ENCODE measurements at places on chromosomes 3 and 15.
A peak's percentile ranks its signal among the peaks of the same experiment; 100 is the strongest.

- no peak for DNase-seq
These were observed 20.5 kb upstream of the RGMA start for GRCh38 chr15:93109336-93110102.

DNA sequence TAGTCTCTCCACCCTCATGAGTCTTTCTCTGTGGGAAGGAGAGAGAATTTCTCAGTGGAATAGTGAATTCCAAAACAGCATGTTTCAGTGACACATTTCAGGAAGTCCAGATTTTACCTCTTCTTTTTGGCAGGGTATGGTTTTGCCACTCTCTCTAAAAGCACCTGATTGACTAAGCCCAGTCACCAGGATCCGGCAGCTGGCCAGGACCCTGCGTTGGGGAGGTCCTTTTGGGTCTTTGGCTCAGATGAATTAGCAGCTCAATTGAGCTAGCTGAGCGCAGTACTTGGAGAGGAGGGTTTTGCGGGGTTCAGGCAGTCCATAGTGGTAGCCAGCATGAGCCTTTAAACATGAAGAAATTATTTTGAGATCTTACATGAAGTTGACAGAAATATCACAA, 548.2 kb downstream of the PDCD6IP start:
- no peak for DNase-seq

DNA sequence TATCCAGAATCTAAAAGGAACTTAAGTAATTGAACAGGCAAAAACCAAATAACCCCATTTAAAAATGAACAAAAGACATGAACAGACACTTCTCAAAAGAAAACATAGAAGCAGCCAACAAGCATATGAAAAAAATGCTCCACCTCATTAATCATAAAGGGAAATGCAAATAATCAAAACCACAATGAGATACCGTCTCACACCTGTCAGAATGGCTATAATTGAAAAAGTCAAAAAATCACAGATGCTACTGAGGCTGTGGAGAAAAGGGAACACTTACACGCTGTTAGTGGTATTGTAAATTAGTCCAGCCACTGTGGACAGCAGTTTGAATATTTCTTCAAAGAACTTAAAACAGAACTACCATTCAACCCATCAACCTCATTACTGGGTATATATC, 220.7 kb downstream of the MEX3B start:
- no peak for DNase-seq

DNA sequence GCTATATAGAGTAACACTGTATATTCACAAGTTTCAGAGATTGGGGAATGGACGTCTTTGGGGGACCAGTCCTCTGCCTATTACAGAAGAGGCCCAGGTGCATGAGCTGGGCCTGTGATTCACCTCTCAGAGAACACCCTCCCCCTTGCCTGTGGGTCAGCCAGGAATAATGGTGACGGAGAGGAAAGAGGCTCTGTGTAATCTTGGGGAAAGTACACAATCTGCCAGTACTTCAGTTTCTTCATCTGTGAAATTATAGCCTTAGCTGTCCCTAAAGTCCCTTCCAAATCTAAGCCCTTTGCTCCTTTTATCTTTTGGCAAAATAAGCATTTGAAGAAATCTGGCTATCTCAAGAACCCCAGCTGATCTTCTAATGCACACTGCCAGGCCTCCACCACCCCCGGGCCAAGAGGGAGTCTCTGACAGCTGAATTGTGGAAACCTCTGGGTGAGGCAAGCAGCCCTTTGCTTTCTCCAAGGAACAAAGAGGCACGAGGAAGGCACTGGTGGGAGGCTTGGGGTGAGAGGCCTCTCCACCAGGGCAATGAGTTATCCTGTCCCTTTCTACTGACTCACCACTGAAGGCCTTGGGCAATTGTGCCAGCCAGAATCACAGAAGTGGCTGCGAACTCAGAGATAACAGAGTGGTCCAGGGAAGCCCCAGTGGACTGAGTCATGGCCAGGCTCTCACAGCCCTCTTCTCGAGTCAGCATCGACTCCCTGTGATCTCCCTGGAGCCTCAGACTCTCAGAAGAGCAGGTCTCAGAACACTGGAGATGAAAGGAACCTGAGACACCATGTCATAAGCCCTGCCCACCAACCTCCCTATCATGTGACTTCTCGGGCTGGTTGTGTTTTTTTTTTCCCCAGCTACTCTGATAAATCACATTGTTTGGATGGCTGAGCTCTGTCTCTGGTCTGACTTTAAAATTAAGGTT, 31.8 kb downstream of the CCNL1 start:
- DNase-seq, result no peak

DNA sequence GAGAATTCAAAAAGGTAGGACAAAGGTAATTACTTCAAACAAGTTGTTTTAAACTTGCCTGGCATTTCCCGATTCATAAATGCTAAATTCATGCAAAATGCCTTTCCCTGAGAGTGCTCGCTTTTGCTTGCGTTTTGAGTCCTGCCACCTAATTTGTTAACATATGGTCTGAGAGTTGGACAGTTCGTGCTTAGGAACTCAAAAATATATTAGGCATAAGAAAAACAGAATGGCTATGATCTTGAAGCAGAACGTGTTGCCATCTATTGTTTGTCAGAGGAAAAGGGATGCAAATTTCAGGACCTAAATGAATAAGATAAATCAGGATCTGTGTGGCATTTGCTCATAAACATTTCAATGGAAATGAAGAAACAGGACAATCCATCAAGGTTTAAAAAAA, 195.8 kb downstream of the ZMAT3 start:
- DNase-seq, result no peak

GRCh38 chr3:160140756-160141155, 84.5 kb upstream of the C3orf80 start:
- DNase-seq, result no peak

DNA sequence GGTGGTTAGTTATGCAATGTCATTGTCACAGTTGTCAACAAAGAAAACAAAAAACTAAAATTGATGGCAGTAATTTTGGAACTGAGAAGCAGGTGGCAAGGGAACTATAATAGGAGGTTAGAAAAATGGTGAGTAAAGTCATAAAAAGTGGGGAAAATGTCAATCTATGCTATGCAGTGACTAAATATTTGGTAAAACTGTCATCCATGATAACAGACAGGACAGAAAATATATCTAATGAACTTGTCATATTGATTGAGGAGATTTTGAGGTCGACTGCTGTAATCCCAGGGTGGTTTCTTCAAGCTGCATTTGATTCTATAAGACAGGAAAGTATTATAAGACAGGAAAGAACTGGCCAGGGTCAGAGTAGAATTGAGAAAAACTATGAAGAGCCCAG, 998.4 kb downstream of the IGSF11 start:
- no peak for DNase-seq

DNA sequence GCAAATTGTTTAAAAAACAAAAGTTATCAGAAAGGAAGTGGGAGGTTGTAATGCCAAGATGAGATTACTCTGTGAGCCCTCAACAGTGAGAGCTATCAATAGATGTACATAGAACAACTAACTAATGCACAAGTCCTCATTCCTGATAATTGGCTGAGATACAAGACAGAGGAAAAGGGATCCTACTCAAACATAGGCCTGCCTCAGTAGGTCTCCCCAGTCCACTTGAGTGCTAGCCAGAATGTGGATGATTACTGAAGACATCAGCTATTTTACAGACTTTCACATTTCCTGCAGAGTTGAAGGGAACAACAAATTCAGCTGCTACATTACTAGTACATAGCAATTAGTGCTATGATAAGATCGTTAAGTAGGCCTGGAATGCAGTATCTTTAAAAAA, 981.9 kb downstream of the TUSC7 start:
- DNase-seq, result no peak

DNA sequence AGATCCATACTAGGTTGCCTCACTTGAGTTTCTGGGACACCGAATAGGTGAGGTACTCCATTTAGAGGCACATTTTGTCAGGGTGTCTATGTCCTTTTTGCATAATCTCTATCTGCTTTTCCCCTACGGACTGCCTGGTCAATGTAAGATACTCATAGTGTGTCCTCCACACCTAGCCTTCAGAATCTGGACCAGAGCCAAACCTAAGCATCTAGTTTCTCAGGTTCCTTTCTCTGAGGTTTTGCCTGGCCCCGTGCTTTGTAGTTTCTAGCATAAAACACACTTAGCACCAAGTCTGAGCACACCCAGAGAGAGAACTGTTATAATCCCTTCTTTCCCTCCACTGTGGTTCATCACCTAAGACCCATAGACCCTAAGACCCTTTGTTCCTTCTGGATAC, 105.9 kb upstream of the MLF1 start:
- no peak for DNase-seq

DNA sequence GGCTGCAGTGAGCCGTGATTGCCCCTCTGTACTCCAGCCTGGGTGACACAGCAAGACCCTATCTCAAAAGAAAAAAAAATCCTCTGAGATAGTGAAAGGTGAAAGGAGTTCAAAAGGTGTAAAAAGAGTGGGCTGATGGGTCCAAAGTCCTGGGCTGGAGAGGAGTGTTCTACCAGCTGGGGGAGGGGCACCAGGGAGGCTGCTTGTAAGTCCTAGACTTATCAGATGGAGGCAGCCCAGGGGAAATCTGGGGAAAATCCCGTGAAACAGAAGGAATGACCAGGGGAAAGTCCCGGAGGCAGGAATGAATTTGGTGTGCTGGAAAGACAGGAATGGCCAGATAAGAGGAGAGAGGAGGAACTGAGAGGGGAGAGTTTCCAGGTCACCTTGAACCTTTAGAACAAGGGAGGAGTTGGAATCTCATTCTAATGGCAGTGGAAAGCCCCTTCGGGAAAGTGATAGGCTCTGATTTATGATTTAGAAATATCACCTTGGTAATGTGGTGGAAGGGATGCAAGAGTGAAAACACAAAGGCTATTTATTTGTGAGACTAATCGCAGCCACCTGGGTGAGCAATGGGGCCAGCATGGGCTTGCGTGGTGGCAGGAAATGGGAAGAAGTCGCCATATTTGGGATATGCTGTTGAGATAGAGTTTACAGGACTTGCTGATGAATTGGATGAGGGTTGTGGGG, 23.4 kb upstream of the PPP4R2 start:
- no peak for DNase-seq

- DNase-seq, result no peak
These were observed 177.5 kb upstream of the LPP start for GRCh38 chr3:187976365-187976900.

GRCh38 chr3:113606539-113607218, 74.3 kb downstream of the SIDT1 start:
- no peak for DNase-seq

- DNase-seq, result no peak
These were observed 34.1 kb upstream of the KLHL25 start for GRCh38 chr15:85828874-85829273.

DNA sequence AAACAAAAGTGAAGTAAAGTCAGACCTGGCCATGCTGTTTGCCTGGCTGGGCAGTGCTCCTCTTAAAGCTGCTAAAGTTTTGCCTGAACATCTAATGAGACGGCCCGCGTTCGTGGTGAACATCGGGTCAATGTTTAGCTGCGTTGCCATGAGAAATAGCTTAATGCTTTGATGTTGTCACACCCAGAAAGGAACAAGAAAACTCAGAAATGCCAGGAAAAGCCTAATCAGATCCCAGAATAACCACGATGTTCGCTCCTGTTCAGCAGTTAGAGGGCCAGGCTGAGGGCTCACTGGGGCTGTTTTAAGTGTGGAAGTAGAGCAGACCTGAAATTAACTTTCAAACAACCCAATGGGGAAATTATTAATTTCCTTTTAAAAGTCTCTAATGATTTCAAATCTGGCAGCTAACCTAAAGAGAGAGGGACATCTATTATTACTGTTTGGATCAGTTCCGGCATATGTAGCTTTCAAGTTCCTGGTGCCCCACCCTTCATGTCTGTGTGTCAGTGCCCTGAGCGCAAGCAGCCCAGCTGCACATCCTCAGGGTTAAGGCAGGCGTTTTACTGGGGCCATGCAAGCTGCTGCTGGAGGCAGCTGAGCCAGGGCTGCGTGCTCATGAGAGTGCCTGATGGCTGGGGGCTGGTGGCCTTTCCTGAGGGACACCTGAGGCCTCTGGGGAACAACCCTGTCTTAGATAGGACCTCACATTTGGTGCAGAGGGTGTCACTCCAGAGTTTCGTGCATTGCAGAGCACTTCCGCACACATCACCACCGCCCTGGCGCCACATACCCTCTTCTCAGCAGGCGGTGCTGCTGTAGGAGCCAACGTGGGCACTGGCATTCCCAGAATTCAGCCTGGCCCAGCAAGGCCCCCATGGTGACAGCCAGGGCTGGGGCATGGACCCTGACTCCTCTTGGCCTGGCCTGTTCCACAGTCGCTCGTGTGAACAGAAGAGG, 76.6 kb downstream of the LRRK1 start:
- no peak for DNase-seq

- no peak for DNase-seq
These were observed 33.1 kb upstream of the UBE2Q2 start for GRCh38 chr15:75809986-75810750.

- DNase-seq, result no peak
These were observed 41.6 kb downstream of the NR2C2 start for GRCh38 chr3:14988988-14989394.

GRCh38 chr15:45023659-45024225, 747 bp downstream of the SORD start:
- no peak for DNase-seq

GRCh38 chr3:66253790-66254620, 33.2 kb downstream of the SLC25A26 start:
- no peak for DNase-seq

DNA sequence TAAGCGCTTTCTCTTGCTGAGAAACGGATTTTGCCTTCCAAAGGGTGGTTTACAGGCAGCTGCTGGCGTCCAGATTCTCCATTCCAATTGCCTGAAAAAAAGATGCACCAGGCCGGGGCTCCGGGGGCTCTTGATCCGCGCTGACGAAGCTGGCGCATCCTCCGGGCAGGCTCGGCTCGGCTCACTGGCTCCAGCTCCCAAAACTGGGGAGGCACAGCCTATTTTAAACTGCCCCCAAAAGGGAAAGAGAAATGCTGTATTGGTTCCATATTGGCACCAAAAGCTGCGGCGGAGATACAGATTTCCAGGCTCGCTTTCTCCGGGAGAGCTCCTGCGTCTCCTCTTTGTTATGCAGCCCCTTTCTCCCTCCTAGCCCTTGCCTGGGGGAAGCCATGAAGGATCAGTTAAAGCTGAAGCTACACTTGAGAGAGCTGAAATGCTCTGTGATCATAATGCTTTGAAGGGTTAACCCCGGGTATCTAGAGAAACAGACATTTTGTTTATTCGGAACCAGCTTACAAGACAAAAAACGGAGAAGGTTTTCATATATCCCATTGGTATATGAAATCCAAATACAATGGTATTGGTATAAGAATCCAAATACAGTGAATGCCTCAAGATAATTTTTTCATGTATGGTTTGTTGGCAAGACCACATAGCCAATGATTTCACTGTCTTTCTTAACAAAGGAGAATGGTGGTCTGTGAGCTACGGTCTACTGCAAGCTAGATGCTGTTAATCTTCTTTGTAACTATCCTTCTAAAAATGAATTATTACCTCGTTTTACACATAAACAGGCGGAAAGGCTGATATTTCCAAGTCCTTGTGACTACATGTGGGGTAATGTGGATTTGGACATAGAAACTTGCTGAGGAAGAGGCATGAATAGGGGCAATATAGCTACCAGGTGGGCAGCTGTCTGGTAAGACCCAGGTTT, 693 bp downstream of the CD200 start:
- peak; percentile 53 for DNase-seq

- peak; percentile 19 for DNase-seq
These were observed 20.9 kb downstream of the TRPM1 start for GRCh38 chr15:31080591-31081014.
